ENCODE measurements at places on chromosomes 2 and 18. TPM values are rescaled to one million over a fixed set of nuclear protein-coding genes. Genes with fewer than 3 reads are reported as not detected.

Gene PARD6G
- 3.6 TPM for total RNA-seq

- no peak for DNase-seq
Measured at GRCh38 chr2:127165539-127165935, 54.6 kb downstream of the CYP27C1 start.

GRCh38 chr2:128625963-128626759 lies 307.5 kb upstream of the HS6ST1 start:
- DNase-seq, result no peak

DNA sequence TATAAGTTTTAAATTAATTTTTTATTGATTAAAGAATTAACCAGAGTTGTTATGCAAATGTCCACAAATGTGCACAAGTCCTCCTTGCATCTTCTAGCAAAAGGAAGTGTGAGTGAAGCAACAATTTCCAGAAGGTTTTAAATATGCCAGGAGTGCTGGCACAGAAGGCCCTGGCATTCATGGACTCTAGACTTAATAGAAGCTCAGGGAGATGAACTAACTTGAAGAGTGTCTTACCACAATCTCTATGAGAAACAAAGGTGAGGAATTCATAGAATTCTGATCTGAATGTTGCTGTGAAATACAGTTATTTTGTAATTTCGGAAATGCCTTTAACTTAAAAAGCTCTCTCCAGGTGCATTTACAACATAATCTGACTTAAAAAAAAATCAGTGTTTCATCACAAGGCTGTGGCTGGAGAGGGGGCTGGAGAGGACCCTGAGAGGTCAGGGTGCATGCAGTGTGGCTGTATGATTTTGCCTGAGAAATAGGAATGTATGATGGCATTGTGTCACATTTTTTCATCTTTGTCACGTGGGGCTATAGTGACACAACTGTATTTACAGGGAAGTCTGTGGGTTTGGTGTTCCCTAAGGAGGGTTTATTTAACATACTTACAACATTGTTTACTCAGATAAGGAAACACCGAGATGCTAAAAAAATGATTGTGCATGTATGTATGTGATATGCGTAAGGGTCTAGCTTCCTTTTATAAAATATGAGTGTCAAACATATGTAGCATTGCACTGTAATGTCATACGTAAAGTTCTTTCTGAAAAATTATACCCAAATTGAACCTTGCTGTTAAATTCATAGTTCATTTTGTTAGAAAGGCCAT lies 66.2 kb downstream of the MAP4K4 start:
- no peak for DNase-seq

GRCh38 chr2:176573612-176574483 lies 304.6 kb downstream of the MTX2 start:
- DNase-seq, result no peak

DNA sequence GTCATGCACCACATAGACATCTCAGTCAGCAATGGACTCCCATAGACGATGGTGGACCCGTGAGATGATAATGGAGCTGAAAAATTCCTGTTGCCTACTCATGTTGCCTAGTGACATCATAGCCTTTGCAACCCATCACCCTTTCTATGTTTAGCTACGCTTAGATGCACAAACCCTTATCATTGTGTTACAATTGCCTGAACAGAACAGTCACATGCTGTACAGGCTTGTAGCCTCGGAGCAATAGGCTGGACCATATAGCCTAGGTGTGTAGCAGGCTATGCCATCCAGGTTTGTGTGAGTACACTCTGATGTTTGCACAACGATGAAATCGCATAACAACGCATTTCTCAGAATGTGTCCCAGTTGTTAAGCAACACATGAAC lies 221.6 kb downstream of the ALPK2 start:
- no peak for DNase-seq

Gene POTEI
- not detected for total RNA-seq

DNA sequence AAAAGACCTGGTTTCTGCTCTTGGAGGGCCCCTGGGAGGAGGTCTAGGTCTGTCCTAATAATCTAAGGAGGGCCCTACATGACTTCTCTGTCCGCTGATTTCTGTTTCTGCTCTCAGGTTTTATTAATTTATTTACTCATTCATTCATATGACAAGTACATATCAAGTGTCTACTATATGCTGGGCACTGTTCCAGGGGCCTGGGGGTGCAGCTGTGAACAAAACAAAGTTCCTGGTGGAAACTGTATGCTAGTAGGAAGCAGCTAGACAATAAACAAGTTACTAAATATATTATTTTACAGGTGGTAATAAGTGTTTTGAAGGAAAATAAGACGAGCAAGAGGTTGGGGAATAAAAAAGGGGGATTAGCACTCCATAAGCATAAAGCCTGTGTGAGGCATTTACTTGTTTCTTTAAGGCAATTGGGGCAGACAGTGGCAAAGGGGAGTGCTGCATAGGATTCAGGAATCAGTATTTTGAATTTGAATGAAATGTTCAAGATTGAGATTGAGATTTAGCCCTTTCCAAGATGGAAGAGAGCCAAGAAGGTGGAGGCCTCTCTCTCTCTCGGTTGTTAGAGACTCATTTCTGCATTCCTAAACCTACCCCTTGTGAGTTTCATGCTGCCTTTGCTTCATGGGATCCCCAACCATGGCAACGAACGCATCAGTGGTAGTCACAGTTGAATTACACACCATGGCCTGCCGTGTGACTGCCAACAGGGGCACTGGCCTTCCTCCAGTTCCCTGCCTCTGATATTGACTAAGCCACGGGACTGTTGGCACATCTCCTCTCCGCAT lies 28.3 kb downstream of the DRC1 start:
- DNase-seq, result no peak

Gene UGT1A5
- total RNA-seq, result not detected

DNA sequence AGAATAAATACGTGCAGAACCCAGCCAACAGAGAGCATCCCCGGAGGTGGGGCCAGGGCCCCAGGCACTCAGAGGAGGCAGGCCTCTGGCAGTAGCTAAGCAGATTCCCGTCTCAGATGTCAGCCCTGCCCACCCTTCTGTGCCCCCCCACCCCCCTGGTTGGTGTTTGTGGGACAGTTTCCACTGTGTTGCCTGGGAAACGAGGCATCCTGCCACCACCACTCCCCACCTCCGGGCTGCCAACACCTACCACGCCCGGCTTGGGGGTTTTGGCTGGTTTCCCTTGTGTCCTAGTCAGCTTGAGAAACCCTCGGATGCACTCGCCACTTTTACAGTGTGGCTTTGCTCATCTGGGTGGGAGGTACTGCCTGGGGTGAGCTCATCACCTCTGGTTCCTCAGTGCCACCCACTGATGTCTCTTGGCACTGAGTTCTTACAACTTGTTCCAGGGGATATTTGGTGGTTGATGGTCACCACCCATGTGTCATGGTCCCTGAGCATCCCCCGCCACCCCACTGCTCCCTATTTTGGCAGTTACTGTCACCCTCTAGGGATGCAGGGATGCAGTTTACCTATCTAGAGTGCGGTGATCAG lies 72.4 kb upstream of the YWHAQ start:
- DNase-seq, result peak; percentile 63

DNA sequence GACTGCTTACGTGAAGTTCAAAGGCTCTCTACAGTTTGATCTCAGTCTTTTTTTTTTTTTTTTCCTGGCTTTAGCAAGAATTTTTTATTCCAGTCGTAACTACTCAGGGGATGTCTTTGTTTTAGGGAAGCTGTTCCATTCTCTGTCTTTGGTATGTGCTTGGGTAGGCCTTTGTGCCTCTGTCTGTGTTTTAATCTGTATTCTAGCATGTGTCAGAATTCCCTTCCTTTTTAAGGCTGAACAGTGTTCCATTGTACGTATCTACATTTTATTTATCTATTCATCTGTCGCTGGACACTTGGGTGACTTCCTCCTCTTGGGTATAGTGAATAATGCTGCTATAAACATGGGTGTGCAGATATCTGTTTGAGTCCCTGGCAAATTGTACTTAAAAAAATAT lies 42.6 kb downstream of the MYO1B start:
- no peak for DNase-seq

DNA sequence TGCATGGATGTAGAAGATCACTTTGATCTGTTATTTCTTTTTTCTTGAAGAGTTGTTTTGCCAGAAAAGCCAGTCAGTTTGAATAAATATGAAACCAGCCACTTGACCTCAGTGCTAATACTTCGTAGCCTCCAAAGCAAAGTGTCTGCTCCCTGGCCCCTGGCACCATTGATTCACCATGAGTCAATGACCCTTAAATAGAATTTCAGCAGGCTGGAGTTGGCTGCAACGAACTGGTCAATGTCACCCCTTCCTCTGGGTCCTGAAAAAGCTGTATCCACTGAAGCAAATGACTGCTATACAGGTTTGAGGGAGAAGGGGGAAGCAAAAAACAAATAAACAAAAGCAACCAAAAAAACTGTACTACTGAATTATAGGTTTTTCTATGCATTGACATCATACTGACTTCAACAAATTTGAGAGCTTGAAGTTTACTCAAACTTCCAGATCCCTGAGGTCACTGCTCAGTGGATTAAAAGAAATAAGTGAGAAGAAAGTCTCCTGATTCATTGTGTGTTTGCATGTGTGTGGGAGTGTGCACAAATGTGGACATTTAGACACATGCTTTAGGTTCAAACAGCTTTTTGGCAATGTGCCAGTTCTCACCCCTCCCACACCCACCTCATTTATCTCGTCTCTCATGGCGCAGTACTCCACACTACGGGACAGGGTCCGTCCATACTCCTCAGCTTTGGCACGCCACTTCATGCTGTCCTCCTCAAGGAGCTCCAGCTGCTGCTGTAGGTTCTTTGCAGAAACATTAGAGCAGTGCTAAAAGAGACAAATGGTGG lies 58.1 kb upstream of the TTN start:
- no peak for DNase-seq

- no peak for DNase-seq
Measured at GRCh38 chr2:169039702-169040101, 8.6 kb upstream of the ABCB11 start.
